ENCODE measurements at places on chromosomes 5 and 9.

- no peak for DNase-seq
Observed at GRCh38 chr9:91089405-91090129, 272.2 kb downstream of the AUH start.

GRCh38 chr5:118578093-118578492 is 410.3 kb downstream of the DTWD2 start:
- no peak for DNase-seq

GRCh38 chr5:15560421-15560820 is 60.4 kb downstream of the FBXL7 start:
- DNase-seq: no peak

DNA sequence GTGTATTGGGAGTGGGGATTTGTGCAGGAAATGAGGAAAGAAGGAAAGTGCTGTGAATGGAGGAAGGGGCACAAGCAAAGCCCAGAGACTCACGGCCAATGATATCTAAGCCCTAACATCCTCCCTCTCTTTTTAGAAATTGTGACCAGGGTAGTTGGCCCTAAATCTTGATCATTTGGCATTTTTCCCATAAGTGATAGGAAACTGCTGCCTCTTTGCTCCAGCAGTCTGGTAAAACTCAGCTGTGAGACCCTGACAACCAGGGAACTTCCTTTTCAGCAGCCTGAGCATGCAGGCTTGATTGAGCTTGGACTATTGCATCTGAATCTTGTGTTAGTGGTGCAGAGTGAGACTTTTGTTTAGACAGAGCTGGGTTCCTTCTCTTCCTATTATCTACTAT is 9.6 kb upstream of the ADRB2 start:
- no peak for DNase-seq

- DNase-seq: no peak
Observed at GRCh38 chr9:4486176-4486575, 4.1 kb upstream of the SLC1A1 start.

- no peak for DNase-seq
Observed at GRCh38 chr9:14806941-14807520, 84.5 kb upstream of the CER1 start.

DNA sequence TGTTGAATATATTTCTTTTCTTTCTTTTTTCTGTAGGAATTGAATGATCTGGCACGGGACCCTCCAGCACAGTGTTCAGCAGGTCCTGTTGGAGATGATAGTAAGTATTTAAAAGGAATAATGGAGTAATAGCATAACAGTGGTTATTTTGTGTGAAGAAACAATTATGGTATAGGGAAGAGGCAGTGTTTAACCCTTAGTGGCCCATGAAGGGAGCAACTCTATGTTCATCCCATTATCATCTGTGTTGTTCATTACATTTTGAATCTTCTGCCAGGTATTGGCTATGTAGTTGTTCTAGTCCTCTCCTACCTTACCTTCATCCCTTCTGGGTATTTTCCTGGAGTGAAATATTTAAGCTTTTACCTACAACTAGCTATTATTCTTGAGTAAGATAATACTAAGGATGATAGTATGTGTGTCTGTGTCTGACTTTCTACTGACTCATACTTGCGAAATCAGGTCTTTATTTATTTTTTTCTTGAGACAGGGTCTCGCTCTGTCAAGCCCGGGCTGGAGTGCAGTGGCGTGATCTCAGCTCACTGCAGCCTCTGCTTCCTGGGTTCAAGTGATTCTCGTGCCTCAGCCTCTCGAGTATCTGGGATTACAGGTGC is 39.3 kb downstream of the UBE2D2 start:
- DNase-seq: no peak

GRCh38 chr5:137260820-137261695 is 238.1 kb downstream of the SPOCK1 start:
- DNase-seq: no peak

DNA sequence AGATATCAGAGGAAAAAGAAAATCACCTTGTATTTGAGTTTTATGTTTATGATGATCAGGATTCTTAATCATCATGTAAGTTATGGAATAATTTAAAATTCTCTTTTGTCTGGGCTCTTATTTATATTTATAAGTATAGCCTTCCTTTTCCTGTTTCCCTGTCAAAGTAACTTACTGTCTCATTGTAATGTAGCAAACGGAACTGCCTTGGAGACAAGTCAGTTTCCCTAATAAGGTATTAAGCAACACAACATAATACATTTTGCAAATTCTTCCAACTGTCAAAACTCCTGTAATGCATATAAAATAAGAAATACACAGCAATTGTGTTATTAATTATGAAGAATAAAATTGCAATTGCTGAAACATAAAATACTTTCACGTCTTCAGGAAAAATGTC is 463.2 kb downstream of the MAT2B start:
- DNase-seq: no peak

DNA sequence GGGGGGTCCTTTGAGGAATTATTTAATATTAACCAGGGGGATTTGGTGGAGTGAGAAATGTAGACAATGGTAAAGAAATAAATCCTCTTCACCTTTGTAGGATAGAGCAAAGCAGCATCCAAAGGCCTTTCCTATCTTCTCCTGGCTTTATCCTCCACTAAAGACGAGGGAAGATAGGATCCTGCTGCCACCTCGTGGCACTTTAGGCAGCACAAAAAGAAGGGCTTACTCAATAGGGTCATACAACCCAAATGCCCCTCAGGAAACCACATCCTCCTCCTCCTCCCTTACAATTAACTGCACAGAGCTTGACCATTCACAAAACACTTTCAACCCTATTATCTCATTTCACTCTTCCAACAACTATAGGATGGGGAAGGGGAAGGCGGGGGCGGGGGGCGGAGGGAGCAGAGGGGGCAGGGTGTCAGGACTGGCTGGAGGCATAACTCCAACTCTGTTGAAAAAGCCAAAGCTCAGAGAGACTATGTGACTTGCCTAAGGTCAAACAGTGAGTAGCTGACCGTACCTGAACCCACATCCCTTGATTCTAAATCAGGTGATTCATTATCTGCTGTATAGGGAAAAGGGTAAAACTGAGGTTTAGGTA is 45.4 kb upstream of the MYOT start:
- DNase-seq: no peak

DNA sequence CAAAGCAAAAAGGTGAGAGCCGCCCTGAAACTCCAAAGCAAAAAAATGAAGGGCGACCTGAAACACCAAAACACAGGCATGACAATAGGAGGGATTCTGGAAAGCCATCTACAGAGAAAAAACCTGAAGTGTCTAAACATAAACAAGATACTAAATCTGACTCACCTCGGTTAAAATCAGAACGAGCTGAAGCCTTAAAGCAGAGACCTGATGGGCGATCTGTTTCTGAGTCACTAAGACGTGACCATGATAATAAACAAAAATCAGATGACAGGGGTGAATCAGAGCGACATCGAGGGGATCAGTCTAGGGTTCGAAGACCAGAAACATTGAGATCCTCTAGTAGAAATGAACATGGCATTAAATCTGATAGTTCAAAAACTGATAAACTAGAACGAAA is 108.8 kb downstream of the NIPBL start:
- DNase-seq: no peak

GRCh38 chr5:55222985-55223811 is 3.9 kb downstream of the MCIDAS start:
- DNase-seq: peak; percentile 52

DNA sequence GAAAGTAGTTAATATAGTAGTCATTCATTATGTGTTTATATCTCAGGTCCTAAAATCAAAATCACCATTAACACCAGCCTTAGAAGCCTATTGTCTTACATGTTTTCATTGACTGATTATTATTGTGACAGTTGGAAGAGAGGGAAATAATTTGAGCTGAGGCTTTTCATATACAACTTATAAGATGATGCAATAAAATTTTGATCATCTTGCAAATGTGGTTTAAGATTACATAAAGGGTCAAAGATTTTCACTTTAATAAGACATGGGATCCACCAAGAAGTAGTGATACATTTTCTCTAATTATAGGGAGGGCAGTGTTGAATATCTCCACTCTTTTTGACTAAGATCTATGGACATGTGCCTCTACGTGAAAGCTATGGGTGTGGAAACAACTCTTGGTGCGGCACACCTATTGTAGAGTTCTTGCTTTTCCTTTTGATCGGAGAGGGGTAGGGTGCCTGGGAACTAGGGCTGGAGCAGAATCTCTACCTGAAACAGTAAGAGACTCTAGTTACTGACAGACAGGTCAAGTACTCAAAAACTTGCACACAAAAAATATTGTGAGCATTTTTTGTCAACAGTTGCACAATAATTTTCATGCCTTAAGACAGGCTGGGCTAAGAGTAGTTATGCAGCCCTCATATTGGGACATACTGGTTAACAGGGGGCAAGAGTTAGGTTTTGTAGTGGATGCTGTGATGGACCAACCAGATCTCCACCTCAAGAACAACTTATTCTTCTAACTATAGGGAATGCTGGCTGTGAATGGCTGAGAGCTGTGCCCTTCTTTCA is 139.3 kb upstream of the FST start:
- no peak for DNase-seq

- DNase-seq: no peak
Observed at GRCh38 chr9:18256568-18256967, 217.4 kb upstream of the ADAMTSL1 start.

DNA sequence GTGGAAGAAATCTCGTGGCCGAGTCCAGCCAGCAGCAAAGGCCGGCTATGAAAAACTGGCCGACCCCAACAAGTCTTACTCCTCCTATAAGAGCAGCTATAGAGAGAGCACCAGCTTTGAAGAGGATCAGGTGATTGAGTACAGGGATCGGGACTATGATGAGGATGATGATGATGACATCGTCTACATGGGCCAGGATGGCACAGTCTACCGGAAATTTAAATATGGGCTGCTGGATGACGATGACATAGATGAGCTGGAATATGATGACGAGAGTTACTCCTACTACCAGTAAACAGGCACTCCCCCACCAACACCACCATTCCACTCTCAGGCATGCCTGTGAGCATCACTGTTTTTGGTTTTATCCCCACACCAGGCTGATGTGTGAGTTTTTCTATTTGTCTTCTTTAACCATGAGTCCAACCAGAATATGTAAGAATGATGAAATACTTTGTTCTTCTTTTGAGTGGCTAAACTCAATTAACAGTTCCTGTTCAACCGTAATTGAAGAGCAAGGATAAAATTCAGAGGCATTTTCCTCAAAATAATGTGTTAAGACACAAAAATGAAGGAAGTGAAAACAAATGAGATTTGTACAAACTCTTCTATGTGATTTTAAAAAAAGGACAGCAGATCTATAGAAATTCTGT is 35.5 kb downstream of the RFK start:
- no peak for DNase-seq

DNA sequence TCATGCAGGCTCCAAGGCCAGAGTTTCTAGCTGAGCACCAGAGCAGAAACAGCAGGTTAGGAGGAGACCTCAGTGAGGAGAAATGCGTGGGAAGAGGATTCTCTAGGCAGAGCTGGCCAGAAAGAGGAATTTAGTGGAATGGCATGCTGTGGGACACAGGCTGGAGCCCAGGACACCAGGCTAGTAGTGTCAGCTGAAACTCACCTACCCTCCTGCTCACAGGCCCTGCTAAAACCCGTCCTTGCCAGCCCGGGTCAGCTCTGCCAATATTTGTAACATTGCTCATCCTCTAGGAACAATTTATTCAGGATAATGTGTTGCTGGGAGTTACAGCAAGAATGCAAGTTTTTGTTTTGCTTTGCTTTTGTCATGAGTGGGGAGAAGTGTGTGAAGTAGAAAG is 40.2 kb upstream of the AGXT2 start:
- DNase-seq: no peak

Measured in activated naive CD8-positive, alpha-beta T cell treated with anti-CD3 and anti-CD28 coated beads, Interleukin-2, amount 10 ng/mL, durations not matched to agents 7 days and 5 days (primary cell).